ENCODE measurements at places on chromosomes 5 and 9.

DNA sequence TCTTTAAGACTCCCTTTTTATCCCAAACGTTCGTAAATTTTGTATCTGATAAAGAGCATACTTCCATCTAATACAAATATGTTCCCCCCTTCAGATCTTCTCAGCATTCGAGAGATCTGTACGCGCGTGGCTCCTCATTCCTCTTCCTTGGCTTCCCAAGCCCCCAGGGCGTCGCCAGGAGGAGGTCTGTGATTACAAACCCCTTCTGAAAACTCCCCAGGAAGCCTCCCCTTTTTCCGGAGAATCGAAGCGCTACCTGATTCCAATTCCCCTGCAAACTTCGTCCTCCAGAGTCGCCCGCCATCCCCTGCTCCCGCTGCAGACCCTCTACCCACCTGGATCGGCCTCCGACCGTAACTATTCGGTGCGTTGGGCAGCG, 19.9 kb downstream of the CDKN2A start:
- DNase-seq = no peak

GRCh38 chr9:18319918-18320445, 154.0 kb upstream of the ADAMTSL1 start:
- no peak for DNase-seq

- DNase-seq = no peak
Observed at GRCh38 chr5:180130291-180130869, 58.8 kb upstream of the RNF130 start.

- no peak for DNase-seq
Observed at GRCh38 chr5:101346447-101346846, 443.4 kb upstream of the ST8SIA4 start.

GRCh38 chr5:149045089-149045460, 17.8 kb downstream of the SH3TC2 start:
- DNase-seq = no peak

DNA sequence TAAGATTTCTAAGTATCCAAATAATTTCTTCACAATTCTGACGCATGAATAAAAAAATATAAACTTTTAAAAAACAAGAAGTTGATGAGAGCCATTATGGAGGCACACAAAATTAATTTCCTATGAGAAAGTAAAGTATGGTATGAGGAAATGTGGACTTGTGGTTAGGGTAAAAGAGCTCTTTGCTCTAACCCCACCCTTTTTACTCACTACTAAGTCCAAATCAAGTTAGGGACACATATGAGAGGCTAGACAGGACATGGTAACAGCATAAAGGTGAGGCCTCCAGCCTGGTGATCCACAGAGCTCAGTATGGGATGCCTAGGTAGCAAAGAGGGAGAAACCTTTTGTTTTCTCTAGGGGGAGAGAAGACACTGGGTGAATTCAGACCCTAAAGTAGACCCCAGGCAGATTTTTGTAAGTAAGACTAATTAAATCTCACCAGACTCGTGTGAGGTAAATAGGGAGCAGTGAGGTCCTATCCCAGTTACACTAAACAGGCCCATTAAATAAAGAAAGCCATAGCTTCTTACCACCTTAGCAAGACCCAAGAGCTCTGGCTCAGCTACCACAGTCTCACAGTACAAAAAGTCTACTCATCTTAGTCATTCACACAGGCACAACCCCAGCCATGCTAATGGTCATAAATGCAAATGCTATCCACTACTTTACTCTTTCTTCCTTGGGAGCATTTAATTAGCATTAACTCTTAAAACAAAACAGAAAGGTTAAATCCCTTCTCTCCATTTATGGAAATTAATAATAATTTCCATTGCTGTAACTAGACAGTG, 42.6 kb downstream of the MLLT3 start:
- DNase-seq = no peak

DNA sequence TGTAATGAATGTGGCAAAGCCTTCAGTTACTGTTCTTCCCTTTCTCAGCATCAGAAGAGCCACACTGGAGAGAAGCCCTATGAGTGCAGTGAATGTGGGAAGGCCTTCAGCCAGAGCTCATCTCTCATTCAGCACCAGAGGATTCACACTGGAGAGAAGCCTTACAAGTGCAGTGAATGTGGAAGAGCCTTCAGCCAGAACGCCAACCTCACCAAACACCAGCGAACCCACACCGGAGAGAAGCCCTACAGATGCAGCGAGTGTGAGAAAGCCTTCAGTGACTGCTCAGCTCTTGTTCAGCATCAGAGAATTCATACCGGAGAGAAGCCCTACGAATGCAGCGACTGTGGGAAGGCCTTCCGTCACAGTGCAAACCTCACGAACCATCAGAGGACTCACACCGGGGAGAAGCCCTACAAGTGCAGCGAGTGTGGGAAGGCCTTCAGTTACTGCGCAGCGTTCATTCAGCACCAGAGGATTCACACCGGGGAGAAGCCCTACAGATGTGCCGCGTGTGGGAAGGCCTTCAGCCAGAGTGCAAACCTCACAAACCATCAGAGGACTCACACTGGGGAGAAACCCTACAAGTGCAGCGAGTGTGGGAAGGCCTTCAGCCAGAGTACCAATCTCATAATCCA, 6.8 kb downstream of the RPL12 start:
- no peak for DNase-seq

- no peak for DNase-seq
Observed at GRCh38 chr5:388266-389196, 54.4 kb upstream of the EXOC3 start.

DNA sequence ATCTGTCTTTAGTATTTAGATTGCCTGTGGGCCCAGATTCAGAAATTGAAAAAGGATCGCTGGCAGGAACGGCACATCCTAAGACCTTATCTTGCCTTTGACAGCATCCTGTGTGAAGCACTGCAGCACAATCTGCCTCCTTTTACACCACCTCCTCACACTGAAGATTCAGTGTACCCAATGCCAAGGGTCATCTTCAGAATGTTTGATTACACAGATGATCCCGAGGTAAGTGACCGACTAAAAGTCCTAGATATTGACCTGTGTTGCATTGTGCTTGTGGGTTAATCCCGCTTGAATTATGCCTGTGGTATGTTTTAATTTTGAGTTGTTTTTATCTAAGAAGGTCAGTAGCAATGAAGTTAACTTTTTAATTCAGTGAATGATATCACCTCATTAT, 14.4 kb downstream of the NCBP1 start:
- DNase-seq = no peak

- no peak for DNase-seq
Observed at GRCh38 chr9:2787065-2787464, 56.8 kb downstream of the PUM3 start.

- no peak for DNase-seq
Observed at GRCh38 chr5:87535706-87536105, 123.0 kb upstream of the CCNH start.

DNA sequence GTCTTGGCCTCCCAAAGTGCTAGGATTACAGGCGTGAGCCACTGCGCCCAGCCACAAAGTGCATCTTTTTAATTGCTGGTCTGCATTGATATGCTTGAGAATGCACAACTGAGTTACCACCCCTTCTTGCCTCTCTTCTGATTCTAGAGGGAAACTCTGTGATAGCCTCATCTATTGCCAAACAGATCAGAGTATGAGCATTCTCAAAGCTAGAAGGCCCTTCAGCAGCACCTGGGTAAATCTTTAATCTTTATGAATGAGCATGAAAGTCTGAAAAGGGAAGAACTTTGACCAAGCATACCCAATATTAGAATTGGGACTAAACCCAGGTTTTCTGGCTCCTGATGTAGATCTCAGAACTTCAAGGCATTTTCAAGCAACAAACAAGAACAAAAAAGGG, 298.3 kb upstream of the TNC start:
- no peak for DNase-seq

DNA sequence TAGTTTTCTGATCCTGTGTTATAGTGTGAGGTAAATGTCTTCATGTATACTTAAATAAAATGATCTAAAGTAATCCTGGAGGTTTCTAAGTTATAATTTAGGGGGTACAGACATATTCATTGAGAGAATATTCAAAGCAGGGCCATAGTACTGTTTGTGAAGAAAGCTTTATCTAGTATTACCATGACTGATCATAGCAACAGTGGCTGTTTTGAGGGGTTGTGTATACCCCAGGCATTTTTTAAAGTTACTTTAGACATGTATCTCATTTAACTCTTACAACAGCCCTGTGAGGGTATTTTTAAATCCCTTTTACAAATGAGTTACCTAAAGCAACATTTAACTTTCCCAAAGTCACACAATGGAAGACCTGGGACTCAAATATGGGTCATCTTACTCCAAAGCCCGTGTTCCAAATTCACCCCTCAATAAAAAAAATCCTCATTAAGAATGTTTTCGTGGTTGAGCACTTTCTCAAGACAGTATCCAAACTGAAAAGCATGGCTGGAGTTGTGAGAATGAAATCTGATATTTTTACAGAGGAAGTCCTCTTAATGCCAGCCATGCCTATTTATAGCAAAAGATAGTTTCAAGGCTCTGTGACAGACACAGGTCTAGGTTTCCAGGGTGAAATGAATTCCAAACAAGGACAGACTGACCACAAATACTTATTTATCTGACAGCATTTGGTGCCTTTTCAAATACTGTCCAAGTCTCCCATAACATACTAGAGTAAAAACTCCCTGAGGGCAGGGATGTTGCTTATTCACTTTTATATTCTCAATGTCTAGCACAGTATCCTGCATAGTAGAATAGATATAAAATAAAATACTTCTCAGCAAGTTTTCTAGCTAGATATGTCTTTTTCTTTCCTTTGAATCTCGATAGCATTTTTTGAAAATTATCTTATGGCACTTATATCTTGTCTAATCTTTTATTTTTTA, 10.4 kb downstream of the STOM start:
- DNase-seq = no peak

All from bone marrow (tissue), 2 donors.